ENCODE measurements at places on chromosomes 2 and 18.

- DNase-seq, result no peak
Measured at GRCh38 chr2:49754381-49754780, 600.1 kb upstream of the FSHR start.

DNA sequence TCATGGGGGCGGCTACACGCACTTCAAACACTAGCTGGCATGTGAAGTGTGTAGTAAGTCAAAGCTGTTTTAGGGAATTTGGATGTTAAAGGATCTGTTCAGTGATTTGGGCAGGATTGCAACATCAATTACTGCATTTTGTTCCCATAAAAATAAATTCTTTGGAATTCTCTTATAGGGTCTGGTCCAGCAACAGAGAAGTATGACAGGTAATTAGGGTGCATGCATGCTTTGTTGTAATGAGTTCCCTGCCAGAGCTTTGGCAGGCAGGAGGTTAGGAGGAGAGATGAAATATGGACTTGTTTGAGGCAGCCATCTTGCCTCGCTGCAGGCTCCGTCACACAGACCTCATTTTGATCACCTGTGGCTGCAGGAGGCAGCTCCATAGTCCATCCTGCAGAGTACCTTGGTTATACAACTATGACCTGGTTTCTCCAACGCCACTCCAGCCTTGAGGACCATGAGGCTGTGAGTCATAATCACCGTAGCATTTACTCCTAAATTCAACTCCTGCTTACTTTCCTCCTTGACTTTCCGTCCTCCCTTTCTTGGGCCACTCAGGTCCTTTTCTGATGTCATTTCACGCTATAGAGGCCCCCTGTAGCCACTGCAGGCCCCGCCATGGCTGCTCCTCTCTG is 26.5 kb upstream of the EML4 start:
- peak; percentile 51 for DNase-seq

DNA sequence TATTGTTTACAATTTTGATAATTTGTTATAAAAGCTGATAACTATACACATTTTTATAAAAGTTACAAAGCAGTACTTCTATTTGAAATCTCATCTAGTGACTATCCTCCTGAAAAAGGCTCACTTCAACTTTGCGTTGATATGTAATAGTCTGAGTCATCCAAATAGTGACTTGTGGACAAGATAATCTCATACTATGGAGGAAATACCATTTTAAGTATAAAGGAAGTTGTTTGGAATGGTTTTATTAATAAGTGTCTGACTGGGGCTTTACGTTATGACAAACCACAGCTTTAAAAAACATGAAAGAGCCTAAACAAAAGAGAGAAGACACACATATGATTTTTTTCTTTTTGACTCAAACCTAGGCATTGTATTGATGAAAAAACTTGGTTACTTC is 272.3 kb upstream of the COL3A1 start:
- DNase-seq, result peak; percentile 34

DNA sequence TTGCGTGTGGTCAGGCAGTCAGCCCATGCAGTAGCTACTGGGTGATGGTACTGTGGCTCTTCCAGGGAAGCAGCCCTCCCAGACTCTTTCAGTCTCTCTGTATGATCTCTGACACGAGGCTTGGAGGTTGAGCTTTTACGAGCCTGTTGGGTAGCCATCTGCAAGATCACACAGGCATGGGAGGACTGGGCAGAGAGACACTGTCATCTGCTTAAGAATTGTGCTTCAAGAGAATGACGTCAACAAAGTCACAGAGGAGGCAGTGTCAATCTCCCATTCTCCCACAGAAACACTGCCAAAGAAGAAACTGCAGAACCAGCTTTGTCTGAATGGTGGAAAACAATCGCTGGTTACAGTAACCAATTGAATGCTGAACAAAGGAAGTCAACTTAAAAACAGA is 78.4 kb upstream of the MC2R start:
- DNase-seq, result peak; percentile 1

DNA sequence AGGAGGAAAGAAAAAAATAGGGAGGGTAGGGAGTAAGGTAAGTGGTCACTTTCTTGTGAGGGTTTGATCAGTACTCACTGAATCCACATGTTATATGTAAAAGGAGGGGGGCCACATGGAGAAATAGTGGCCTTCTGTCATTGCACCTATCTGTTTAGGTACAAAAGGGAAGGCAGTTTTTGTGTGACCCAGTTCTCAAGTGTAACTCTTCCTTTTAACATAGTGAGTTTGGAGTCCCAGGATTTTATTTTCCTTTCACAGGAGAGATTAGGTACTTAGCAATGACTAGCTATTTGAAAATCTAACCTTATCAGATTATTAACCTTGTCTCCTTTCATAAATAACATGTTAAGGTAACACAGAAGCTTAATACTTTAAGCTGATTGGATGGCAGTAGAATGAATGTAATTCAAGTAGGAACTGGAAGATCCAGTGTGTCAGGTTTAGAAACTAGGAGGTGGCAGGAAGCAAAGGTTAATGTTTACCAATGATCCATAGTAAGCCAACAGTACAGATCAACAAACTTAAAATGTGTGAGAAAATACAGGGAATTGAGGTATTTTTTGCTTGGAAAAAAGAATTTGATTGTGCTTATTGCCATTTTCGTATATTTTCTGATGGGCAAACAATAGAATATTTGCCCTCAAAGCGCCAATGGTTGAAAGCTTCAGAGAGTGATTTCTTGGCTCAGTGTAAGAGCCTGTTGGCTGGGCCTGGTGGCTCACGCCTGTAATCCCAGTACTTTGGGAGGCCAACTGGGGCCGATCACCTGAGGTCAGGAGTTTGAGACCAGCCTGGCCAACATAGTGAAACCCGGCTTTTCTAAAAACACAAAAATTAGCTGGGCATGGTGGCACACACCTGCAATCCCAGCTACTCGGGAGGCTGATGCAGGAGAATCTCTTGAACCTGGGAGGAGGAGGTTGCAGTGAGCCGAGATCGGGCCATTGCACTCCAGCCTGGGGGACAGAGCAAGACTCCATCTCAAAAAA is 11.3 kb downstream of the HNMT start:
- DNase-seq, result no peak

Data from M059J (cell line).